Fibroblast of villous mesenchyme (primary cell): ENCODE measurements at places on chromosomes 4 and X. TPM values are rescaled to one million over a fixed set of nuclear protein-coding genes. Genes with fewer than 3 reads are reported as not detected.

The HHIP gene
- 0.64 and 1.7 TPM in 2 replicates for total RNA-seq

The CDKL2 gene
- total RNA-seq = 0.32 and 1.3 TPM in 2 replicates

The L1CAM gene
- 16.4 and 54.4 TPM in 2 replicates for total RNA-seq

The DDIT4L gene
- total RNA-seq = 3.0 and 3.5 TPM in 2 replicates

The ADH1A gene
- not detected in 2 replicates for total RNA-seq
